ENCODE measurements at places on chromosomes 5 and 9.

DNA sequence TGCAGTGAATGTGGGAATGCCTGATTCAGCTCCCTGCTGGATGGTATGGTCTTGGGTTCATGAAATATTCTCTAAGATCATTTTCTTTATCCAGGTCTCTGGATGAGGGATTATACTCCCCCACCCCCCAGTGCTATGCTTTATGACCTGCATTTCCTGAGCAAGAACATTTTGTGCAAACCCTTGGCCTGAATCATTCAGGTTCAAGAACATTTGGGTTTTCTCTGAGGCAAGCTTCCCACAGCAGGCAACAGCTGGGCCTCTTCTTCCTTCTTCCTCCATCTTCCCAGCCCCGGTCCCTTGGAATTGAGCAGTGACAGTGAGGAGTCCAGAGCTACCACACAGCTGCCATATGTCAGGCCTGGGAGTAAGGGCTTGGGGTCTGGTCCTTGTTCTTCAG is 58.6 kb upstream of the TNFSF15 start:
- DNase-seq: no peak

DNA sequence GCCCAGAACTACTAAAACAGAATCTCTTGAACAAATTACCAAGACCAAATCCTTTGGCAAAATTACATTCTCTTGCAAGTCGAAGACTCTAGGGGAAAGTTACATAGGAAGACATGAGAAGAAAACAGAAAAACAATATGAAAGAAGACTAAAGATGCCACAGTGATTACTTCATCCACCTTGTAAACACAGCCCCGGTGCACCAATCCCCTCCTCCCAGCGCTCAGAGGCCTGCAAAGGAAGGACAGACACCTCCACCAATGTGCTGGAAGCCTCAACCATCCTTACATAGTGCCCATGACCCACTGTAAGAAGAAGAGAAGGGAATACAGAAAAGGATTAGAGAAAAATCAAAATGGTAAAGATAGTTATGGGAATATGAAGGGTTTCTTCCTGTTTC is 218.5 kb downstream of the SPOCK1 start:
- DNase-seq: no peak

DNA sequence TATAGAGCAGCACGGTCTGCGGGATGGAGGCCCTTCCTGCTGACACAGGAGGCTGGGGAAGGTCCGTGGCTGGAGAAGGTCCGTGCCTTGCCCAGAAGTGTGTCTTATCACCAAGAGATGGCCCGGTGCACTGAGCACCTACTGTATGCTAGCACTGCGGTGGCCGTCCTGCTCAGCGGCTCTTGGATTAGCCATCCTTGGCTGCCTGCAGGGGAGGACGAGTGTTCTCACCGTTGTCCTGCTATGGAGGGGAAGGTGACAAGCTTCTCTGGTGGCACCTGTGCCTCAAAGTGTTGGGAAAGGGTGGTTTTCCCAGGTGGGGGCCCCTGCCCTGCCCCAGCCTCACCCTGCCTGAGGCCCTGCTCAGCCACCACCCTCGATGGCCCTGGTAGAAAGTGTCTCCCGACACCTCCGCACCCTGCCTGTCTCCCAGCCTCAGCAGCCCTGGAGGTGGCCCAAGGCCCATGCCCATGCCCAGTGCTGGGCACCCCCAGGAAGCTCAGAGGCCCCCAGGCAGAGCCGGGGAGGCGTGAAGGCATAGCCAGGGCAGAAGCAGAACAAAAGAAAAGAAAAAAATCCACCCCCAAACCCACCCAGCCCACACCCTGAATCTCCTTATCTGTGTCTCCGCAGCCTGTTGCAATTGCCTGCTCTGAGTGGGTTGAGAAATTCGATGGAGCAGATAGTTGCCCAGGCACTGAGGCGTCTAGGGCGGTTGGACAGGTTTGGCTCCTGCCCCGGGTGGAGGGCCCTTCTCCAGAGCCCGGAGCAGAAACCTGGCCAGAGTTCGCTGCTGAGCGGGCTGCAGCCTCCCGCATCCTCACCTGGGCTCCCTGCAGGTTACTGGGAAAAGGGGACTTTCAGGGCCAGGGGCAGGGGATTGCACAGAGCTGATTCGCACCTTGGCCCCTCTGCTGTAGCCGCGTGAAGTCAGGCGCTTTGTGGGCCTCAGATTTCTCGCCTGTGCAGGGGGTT is 30.5 kb downstream of the RXRA start:
- no peak for DNase-seq

DNA sequence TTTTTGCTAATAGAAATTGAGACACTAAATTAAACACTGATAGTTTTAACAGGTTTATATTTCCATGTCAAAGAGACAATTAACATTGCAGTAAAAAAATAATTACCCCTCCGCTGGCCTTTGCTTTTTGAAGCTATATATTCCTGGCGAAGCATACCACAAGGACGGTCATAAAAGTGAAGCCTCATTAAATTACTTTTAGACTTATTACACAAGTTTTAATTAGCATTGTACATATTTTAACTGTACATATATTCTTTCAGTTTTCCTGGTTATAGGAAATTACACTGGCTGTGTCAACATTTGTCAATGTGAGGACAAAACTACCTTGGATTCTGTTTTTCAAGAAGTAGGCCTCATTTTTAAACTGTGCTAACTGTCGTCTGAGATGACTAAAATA is 1.2 kb downstream of the CDKN2A start:
- no peak for DNase-seq
